ENCODE measurements at places on chromosomes 5 and 9.

DNA sequence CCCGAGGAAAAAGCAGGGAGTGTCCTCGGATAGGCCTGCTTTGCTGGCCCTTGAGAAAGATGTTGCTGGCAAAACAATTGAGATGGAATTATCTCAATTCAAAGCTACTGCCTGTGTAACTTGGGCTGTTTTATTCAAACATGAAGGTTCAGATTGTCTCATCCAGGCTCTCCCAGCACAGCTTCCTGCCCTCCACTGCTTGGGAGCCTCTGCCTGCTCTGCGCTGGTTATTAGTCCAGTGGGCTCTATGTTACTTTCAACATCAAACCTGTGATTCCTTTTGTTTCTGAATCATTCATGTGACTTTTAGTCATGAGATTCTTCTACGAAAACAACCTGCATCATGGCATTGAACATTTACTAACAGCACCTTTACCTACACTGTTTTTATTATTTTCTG, 123.2 kb downstream of the SNCAIP start:
- DNase-seq: no peak

GRCh38 chr5:112737070-112737462, 619 bp upstream of the APC start:
- DNase-seq: no peak

- no peak for DNase-seq
These were observed 22.3 kb upstream of the TMEM250 start for GRCh38 chr9:136140966-136141365.

GRCh38 chr5:38598296-38598993, 42.0 kb upstream of the LIFR start:
- no peak for DNase-seq

DNA sequence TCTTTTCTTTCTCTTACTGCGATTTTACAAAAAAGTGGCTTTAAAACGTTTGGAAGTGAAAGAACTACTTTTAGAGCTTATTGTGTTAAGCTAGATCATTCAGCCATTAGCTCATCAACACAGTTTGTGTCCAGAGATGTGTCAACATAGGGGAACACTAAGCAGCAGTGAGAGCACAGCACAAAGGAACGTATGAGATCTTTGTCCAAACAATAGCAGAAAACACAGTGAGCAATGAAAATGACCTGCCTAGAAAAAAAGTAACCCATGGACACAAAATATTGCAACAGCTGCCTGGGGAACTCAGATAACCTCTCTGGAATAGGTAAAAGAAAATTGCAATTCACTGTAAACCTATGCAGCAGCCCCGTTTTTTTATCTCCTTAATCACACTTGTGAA, 372.5 kb downstream of the ARHGEF28 start:
- no peak for DNase-seq

DNA sequence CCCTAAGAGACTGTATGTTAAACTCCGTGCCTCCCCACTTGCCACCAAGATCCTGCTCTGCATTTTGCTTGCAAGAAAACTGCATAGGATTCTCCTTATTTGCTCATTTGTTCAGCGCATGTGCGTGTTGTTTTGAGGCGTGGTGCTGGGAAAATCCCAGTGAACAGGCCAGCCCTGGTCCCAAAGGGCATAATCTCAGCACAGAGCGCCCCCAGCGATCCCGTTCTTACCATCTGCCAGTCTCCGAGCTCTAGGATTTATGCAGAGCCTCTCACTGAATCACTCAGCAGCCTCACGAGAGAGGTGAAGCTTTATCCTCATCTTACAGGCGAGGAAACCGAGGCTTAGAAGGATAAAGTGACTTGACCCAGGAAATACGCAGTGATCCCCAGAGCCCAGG, 11.5 kb downstream of the PRRX2 start:
- DNase-seq: no peak

- no peak for DNase-seq
These were observed 782 bp downstream of the BICD2 start for GRCh38 chr9:92763721-92764380.

DNA sequence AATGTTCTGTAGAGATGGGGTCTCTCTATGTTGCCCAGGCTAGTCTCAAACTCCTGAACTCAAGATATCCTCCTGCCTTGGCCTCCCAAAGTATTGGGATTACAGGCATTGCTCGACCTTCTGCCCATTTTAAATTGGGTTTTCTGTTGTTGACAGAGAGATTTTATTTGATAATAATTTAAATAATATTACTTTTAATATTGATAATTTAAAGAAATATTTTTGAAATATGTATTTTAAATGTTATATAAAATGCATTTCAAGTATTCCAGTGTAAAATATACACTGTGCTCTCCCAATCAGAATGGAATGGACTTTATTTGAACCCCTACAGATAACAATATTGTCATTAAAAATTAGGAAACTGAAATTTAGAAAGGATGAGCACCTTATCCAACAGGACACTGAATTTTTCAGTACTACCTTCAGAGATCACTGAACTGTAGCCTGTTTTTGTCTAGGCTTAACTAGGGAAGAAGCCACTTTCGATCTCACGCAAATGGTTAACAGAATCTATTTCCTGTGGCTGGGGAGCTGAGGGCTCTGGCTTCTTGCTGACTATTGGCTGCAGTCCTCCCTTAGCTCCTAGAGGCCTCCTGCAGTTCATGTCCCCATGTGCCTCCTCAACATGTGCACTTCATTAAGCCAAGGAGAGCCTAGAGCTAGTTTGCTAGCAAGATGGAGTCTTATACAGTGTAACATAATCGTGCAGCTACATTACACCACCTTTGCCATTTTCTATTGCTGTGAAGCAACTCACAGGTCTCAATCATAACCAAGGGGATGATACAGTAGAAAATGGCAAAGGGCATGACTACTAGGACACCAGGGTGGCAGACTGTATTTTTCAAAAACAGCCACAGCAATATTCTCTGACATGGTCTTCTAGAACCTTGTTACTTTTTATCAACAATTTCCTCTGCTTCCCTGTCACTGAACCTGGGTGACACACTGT, 150.0 kb downstream of the CDC42SE2 start:
- DNase-seq: no peak

GRCh38 chr9:122367065-122367464, 3.8 kb upstream of the PTGS1 start:
- no peak for DNase-seq

GRCh38 chr9:37564916-37565315, 11.3 kb downstream of the FBXO10 start:
- no peak for DNase-seq

- no peak for DNase-seq
These were observed 48.4 kb upstream of the ISOC1 start for GRCh38 chr5:129046151-129046550.

DNA sequence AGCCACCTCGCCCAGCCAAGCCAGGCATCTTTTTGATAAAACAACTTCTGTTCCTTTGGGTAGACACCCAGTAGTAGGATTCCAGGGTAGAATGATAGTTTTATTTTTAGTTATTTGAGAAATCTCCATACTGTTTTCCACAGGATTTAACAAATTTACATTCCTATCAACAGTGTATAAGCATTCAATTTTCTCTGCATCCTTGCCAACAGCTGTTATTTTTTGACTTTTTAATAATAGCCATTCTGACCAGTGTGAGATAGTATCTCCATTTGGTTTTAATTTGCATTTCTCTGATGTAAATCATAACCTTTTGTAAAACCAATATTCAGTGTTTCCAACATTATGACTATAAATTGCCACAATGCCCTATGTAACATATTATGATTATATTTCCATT, 28.2 kb upstream of the CCNB1 start:
- no peak for DNase-seq

- DNase-seq: no peak
These were observed 20.7 kb upstream of the CTSV start for GRCh38 chr9:97059626-97060025.
